ENCODE measurements at places on chromosomes 7 and 10.
A peak's percentile ranks its signal among the peaks of the same experiment; 100 is the strongest.

GRCh38 chr10:128723631-128724205, 597.5 kb upstream of the MKI67 start:
- DNase-seq: no peak

DNA sequence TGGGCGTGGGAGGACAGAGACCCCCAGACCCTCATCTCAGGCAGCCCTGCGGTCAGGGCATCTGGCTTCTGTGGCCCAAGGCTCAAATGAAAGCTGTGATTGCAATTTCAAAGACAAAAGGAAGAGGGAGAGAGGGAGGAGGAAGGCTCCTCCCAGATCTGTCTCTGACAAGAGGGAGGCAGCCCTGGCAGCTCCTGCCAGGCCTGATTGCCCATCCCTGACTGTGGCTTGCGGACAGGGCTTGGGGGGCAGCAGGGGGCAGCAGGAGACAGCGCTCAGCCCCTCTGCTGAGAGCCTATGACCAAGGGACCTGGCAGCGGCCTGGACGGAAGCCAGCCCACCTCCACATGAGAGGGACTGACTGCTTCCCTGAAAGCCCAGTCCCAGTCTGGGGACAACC, 91.8 kb downstream of the PTPRN2 start:
- DNase-seq: no peak

DNA sequence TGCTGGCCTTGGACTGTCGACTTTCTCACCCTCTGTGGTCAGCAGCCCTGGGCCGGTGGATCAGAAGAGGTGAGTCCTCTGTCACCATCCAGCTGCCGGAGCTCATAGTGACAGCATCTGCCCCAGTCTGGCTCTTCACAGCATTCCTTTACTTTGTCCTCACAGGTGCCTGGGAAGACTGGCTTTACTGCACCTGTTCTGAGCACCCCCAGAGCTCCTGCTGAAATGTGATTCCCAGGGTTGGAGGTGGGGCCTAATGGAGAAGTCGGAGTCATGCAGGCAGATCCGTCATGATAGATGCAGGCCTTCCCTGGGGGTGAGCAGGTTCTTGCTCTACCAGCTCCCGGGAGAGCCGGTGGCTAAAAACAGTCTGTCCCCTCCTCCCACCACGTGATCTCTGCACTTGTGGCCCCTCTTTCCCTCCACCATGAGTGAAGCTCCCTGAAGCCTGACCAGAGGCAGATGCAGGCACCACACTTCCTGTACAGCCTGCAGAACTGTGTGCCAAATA, 171.5 kb downstream of the ZMYND11 start:
- no peak for DNase-seq

- no peak for DNase-seq
Measured at GRCh38 chr10:80171248-80171660, 34.1 kb downstream of the ANXA11 start.

- DNase-seq: no peak
Measured at GRCh38 chr10:30596013-30596412, 33.5 kb downstream of the LYZL2 start.

DNA sequence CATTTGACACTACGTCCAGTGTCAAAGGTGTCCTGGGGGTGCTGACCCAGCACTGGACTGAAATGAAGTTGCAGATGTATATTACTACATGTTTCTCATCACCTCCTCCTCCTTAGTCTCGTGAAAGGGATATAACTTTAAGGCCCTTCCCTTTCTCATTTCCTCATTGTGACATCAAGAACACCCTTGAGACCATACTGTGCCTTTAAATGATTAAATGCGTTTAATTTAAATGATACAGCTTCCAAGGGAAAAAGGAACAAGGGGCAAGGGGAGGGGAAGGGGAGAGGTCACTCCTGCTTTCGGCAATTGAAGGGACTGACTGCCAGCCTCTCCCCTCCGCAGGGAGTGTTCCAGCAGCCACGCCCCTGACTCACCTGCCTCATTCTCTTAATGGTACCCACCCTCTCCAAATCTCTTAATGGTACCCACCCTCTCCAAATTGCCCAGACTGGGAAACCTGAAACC, 80.5 kb upstream of the KMT2E start:
- no peak for DNase-seq

DNA sequence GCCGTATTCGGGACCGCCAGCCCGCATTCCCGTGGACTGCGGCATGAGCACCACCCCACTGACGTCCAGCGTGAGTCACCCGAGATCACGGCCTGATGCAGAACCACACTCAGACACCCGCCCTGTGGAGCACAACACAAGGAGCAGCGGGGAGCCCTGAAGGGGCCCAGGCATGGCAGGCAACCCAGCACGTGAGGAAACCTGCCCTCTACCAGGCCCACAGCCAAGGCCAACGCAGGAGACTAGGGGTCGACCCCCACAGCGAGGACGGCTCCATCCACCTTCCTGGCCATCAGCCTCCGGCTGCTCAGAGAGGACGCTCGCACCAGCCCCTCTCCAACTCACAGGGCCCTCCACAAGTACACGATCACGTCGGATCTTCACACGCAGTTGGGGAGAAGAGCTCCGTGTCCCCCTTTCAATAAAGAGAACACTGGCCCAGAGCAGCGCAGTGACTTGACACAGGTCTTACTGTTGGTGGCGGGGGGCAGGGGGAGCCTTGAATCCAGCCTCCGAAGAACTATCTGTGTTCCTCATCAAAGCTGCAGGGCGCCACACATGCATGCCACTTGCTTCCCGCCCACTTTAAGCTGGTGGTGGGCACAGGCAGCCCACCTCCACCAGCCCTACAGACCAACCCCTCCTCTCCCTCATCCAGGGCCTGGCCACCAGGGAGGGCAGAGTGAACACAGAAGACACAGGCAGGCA, 22.0 kb downstream of the MAD1L1 start:
- no peak for DNase-seq

GRCh38 chr7:30531286-30531685, 26.7 kb upstream of the GGCT start:
- no peak for DNase-seq

GRCh38 chr7:131222171-131222570, 105.5 kb upstream of the MKLN1 start:
- no peak for DNase-seq

DNA sequence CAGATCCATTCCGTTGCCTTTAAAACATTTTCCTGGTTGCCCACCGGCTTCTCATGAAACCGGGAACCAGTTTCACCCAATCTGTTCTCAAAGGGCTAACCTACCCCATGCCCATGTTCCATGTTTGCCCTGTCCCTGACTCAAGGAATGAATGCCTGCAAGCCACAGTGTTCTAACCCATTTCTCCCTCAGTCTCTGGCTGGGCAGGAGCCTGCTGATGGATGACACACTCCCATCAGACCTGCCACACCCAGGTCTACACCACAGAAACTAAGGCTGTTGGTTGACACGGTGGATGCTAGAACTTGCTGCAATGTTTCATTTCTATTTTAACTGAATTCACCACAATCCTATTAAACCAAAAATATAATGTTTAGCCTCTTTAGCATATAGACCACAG, 15.6 kb downstream of the CLRN3 start:
- DNase-seq: peak; percentile 31

DNA sequence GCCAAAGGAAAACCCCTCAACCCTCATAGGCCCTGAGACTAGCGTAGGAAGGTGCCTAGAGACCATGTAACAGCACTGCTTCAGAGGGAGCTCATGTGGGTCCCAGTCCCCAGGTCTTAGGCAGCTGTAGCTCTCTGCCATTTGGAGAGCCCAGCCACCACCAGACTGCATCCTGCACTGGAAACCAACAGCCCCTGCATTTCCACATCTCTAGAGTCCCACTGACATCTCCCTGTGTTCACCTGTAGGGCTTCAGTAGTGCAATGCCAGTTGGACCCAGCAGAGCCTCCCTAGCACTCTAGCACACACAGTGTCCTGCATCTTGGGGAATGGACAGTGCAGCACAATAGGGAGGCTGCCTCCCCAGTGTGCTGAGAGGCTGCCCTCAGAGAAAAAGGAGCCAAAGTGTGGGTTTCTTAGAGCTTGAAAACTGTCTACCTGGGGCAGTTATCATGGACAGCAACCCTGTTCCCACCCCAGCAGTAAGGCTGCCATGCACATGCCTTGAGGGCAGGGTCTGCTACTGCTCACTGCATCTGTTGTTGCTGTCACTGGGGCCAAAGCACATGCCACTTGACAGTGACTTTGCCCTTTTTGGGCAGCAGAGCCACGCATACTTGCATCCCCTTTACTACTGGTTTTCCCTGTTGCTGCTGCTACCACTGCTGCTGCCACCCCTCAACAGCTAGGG, 46.7 kb upstream of the ANTXRL start:
- no peak for DNase-seq

GRCh38 chr10:70125918-70126552, 6.6 kb downstream of the AIFM2 start:
- no peak for DNase-seq

- peak; percentile 47 for DNase-seq
Measured at GRCh38 chr10:14553448-14553847, 221.2 kb downstream of the FAM107B start.

DNA sequence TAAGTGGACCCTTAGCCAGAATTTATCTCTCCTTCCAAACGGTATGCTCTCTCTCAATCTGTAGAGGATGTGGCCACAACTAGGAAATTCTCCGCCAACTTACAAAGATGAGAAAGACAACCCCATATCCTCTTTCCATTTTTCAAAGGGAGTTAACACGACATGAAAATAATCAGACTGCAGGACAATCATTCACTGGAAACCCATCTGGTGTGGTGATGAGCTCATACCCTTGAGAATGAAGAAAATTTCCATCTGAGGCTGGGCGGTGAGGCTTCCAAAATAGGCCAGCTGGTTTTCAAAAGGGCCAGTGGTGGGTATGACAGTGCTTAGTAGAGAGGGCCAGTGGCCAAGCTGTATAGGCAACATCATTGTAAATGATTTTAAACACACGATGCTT, 369.6 kb downstream of the FRMD4A start:
- DNase-seq: no peak

- no peak for DNase-seq
Measured at GRCh38 chr7:4079366-4079765, 602.7 kb upstream of the FOXK1 start.

- DNase-seq: no peak
Measured at GRCh38 chr10:7277867-7278266, 133.0 kb downstream of the SFMBT2 start.

DNA sequence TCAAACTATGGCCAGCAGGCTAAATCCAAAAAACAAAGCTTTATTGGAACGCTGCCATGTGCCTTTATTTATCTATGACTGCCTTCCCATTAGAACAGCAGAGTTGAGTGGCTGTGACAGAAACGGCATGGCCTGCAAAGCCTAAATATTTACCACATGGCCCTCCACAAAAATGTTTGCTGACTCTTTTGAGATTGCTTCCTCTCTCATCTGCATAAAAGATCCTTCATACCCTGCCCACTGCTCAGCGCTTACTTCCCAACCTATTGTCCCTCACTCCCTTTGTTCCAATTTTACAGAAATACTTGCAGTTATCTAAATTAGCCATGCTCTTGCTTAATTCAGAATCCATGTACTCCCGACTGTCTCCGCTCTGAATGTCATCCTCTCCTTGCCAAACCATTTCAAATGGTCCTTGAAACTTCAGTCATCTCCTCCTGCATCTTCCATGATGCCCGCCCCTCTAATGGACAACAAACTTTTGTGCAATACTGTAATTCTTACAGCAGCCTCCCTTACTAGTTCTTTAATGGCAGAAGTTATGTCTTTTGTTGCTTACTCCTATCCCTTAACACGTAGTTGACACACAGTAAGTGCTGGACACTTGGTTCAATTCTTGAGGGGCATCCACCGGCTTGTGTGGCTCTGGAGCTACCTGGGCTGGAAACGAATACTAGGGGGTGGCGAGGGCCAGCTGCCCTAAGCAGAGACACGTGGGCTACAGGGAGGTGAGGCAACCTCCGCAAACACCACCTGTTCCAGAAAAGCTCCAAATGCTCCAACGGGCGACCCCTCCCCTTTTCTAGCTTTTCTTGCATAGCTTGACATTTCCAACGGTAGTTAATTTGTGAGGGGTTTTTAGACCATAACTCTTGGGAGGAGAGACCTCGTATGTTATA, 832 bp downstream of the XRCC2 start:
- peak; percentile 29 for DNase-seq

GRCh38 chr10:114795039-114795438, 26.5 kb upstream of the FHIP2A start:
- DNase-seq: no peak

DNA sequence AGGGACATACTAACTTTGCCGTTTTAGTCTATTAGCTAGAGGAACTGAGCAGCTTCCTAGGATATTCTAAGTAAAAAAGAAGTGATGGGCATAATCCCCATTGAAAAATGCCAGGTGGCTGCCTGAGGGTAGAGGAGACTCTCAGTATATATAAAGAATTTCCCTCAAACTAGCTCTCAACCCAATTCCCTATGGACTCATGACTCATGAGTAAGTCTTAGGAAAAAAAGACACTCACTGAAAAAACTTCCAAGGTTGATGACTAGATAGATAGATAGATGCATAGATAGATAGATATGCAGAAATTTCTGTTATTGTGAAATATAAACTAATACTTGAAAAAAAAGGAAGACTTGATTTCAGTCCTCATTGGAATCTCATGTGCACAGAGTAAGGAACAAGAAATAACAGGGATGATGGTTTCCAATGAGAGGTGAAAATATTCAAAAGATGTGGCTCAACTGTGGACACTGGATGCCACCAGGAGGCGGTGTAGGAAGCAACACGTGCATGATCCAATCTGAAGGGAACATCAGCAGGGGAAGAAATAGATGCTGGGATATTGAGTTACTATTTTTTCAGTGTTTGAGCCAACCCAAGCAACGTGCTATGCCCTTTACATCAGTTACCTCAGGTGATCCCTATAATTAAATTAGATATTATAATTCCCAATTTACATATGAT, 711.0 kb upstream of the LRRTM3 start:
- DNase-seq: no peak

DNA sequence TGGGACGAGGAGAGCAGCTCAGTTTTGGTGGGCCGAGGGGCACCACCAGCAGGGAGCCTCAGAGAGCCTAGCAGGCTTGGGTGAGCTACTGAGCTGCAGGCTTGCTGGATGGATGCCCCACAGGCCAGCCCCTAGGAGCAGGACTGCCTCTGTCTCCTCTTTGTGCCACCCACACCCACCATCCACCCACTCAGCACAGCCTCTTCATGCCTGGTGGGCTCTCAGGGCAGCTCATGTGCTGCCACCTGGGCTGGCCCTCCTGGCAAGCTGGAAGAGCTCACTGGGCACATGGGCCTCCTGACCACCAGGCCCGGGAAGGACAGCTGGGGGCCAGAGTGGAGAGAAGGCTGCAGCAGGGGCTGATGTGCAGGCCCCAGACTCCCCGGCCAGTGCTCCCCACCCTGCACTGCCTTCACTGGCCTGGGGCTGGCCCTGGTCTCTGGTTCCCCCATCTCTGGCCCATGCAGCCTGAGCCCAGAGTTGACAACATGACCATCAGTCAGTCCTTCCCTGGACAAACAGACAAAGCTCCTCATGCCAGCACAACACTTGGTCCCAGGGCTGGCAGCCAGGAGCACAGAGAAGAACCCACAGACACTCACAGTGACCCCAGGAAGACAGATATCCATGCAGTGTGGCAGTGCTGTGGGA, 8.2 kb downstream of the RASGEF1A start:
- no peak for DNase-seq

DNA sequence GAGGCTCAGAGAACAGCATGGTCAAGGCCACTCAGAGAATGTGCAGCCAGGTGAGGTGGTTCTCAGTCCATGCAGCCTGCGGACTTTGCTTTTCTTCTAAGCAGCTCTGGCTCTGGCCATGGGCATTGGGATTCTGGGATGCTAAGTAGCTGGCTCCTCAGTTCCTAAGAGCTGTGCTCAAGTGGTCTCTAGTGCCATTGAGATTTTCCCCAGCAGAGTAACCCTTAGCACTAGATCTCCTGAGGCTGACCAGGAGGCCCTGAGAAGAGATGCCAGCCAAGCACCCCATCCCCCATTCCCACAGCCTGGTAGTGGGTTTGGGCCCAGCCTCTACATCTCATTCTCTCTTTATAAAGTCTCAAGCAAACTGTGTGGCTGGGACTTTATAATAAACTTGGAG, 77.1 kb downstream of the KCNMA1 start:
- no peak for DNase-seq

All from activated CD4-positive, alpha-beta T cell treated with anti-CD3 and anti-CD28 coated beads, Interleukin-2, amount 50 U/mL, for 16 hours (primary cell).